ENCODE measurements at places on chromosomes 2 and 18. TPM values are rescaled to one million over a fixed set of nuclear protein-coding genes. Genes with fewer than 3 reads are reported as not detected.

Gene CHRNG
- not detected for total RNA-seq

GRCh38 chr2:97267411-97268074, 154.6 kb downstream of the ANKRD36 start:
- peak; percentile 1 for DNase-seq

DNA sequence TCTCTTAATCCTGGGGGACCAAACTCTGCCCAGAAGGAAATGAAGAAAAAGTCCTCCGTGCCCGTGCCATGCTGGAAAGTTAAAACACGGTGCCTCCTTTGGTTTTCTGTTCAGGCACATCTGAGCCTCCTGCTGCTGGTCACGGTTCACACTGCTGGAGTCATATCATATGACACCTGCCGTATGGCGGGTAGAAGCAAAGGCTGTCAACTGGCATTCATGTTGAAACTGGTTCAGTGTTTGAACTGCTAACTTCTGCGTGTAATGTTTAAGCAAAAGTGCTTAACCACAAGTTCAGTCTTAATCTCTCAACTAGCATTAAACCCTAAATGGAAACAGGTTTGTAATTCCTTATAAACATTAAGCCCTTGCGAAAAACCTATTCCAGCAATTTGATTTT, 3.1 kb downstream of the STK39 start:
- no peak for DNase-seq

GRCh38 chr18:23300231-23300805, 152.8 kb upstream of the RIOK3 start:
- DNase-seq, result peak; percentile 52

DNA sequence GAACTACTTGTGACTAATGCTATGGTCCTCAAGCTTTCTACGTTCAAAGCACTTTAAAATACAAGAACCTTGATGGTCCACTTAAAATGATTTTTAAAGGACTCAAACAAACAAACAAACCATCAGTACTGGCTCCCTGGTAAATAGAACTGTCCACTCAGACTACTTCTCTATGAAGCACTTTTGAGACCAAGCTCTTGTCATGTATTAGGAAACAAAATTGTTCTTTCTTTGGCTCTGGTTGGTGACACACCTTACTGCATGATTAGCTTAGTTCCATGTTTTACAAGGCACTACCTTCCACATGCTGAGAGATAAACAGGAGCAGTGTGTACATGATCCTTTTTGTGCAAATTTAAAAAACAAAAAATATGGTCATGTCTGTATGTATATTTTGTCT, 19.7 kb downstream of the DARS1 start:
- no peak for DNase-seq

GRCh38 chr2:72583376-72583775, 242.5 kb downstream of the EXOC6B start:
- no peak for DNase-seq

Data from umbilical cord (tissue), 2 donors.